ENCODE measurements at places on chromosomes 5 and 9. TPM values are rescaled to one million over a fixed set of nuclear protein-coding genes. Genes with fewer than 3 reads are reported as not detected.

- H3K4me1 ChIP-seq = peaks cover 2% of the 10 kb centered on the region
- no peak overlapping the region for H3K4me3 ChIP-seq
- H3K36me3 ChIP-seq = no peaks in the 10 kb centered on the region
- no peak overlapping the region for H3K27ac ChIP-seq
Measured at GRCh38 chr5:72210888-72211678, 103.8 kb downstream of the MAP1B start.

DNA sequence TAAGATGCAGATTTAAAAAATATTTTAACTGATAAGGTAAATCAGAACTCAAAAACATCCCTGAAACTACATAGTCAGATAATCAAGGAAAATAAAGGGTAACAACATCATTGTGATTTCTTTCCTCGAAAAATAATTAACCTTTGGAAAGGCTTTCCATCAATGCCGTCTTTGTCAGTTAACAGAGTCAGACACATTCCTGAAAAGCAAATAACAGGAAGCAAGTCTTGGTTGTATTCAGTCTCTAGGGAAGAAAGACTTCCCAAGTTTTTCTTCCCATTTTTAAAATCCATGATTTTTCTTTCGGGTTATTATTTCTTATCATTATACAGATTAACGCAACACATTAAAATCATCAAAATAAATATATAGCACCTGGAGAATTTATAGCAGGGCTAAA is 256.4 kb upstream of the CDH6 start:
- H3K27ac ChIP-seq = no peak overlapping the region
- DNase-seq = no peak
- H3K4me3 ChIP-seq = no peak overlapping the region
- H3K36me3 ChIP-seq = no peaks in the 10 kb centered on the region

DNA sequence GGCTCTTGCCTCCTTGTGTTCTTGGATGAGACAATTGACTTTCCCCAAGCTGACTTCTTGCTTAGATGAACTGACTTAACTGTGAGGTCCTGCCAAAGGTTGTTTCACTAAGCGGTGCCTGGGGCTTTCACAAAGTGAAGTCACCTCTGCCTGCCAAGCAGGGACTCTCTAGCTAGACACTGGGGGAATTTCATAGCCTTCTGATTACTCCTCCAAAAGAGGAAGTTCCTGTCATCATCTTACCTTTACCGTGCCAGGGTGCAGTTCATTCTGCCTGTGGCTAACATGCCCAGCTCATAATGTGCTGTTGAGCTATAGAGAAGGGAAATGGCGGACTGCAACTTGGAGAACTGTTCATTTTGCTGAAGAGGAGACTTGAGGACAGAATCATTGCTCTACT is 472.0 kb upstream of the WWC1 start:
- no peaks in the 10 kb centered on the region for H3K27me3 ChIP-seq
- H3K4me3 ChIP-seq = no peak overlapping the region
- no peak for DNase-seq
- H3K4me1 ChIP-seq = no peaks in the 10 kb centered on the region
- H3K36me3 ChIP-seq = no peaks in the 10 kb centered on the region

DNA sequence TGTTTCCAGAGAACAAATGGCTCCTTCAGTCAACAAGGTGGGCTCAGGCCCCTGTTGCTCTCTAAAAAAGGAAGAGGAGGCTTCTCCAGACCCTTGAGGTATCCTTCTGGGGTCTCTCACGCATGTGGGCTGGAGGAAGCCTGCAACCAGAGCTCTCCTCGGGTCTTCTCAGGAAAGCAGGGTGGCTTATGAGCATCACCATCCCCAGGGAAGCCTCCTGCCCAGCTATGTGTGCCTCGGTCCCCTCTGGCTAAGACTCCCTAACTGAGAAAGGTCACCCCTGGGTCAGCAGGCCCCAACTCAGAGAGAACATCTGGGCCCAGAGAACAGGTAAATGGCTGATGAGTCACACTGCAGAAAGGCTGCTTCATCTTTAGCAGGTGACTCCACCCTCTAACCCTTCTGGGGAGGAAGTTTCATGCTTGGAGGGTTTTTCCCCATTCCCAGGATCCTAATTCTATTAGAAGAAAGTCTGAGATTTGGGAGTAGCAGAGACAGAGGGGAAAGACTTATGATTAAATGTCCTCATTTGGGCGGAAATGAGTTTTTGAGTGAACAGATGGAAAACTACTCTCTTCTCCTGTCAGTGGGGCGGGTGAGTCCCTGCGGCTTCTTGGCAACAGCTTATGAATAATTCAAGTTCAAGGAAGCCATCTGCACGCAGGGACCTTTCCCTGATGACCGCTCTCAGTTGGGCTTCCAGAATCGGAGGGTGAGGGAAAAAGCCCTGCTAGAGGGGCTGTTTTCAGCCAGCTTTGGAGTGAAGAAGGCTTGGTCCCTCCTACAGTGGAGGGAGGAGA is 41.9 kb downstream of the TGFBI start:
- no peak overlapping the region for H3K27ac ChIP-seq
- H3K36me3 ChIP-seq = no peaks in the 10 kb centered on the region
- H3K27me3 ChIP-seq = peaks cover 8% of the 10 kb centered on the region
- no peaks in the 10 kb centered on the region for H3K4me1 ChIP-seq

GRCh38 chr9:124258607-124259157 is 933 bp downstream of the NEK6 start:
- H3K27ac ChIP-seq = no peak overlapping the region
- H3K4me1 ChIP-seq = peaks cover 20% of the 10 kb centered on the region
- peak overlapping the region; percentile 90 for H3K4me3 ChIP-seq
- DNase-seq = no peak

DNA sequence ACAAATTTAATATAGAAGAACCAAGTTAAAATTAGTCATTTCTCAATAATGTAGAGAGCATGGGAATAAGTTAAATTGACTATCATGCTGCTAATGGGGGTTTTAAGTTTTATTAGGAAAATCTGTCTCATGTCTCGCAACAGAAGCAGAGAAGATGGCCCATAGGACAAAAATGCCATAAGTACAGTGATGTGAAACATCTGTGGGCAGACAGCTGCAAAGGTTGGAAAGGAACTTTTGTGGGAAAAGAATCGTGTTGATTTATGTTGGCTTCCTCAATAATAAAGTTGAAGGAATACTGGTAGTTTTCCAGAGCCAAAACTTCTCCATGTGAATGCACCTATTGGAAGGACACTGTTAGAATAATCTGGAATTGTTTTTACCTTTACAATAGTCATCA is 44.8 kb downstream of the VCAN start:
- H3K27me3 ChIP-seq = peaks cover 6% of the 10 kb centered on the region
- no peak overlapping the region for H3K4me3 ChIP-seq
- no peaks in the 10 kb centered on the region for H3K36me3 ChIP-seq
- H3K4me1 ChIP-seq = no peaks in the 10 kb centered on the region

GRCh38 chr9:84953797-84954705 is 284.5 kb downstream of the NTRK2 start:
- no peak overlapping the region for H3K27ac ChIP-seq
- peaks cover 35% of the 10 kb centered on the region for H3K27me3 ChIP-seq
- no peaks in the 10 kb centered on the region for H3K36me3 ChIP-seq

EGFL7 gene
- total RNA-seq = 0.36 TPM

DNA sequence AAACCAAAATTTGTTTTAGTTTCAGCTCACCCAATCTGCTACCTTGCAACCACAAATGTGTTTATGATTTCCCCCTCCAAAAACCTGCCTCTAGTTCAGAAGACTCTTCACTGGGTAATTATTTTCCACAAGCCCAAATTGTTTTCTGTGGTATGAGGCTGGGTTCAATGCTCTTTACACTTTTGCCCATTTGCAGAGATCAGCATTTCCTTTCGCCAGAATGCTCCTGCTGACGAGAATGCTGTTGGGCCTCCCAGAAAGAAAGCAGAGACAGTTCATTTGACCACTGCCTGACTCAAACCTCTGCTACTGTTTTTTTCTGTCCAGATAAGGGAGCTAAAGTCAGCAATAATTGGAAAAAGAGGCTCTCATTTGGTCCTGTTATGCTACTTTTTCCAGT is 427.3 kb downstream of the PDE4D start:
- no peak for DNase-seq
- H3K27me3 ChIP-seq = peaks cover 2% of the 10 kb centered on the region
- H3K4me1 ChIP-seq = no peaks in the 10 kb centered on the region
- no peak overlapping the region for H3K27ac ChIP-seq
- H3K4me3 ChIP-seq = no peak overlapping the region

DNA sequence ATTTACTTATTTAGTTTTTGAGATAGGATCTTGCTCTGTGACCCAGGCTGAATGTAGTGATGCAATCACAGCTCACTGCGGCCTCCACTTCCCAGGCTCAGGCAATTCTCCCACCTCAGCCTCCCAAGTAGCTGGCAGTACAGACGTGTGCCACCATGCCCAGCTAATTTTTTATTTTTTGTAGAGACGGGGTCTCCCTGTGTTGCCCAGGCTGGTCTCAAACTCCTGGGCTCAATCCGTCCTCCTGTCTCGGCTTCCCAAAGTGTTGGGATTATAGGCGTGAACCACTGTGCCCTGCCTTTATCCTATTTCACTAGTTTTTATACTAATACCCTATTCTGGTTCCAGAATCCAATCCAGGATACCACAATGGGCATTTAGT is 6.8 kb downstream of the RPS14 start:
- peaks cover 27% of the 10 kb centered on the region for H3K4me1 ChIP-seq
- no peak overlapping the region for H3K4me3 ChIP-seq
- DNase-seq = no peak
- no peak overlapping the region for H3K27ac ChIP-seq
- peaks cover 6% of the 10 kb centered on the region for H3K36me3 ChIP-seq

DNA sequence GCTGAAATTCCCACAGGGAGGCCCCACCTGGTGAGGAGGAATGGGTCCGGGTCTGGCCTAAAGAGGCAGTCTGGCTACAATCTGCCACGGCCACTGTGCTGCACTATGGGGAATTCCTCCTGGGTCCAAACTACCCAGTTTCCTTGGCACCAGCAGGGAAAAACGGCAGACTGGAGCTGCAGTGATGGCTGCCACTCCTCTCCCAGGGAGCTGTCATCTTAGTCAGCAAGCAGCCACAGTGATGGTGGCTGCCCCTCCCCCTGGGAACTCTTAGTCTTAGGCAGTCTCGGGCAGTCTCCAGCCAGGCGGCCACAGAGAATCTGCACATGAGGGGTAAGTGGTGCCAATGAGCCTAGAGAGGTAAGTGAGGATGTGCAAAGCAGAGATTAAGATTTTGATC is 205.8 kb downstream of the TMEM38B start:
- H3K4me3 ChIP-seq = no peak overlapping the region
- H3K27me3 ChIP-seq = peaks cover 3% of the 10 kb centered on the region
- no peaks in the 10 kb centered on the region for H3K4me1 ChIP-seq
- H3K27ac ChIP-seq = no peak overlapping the region

DNA sequence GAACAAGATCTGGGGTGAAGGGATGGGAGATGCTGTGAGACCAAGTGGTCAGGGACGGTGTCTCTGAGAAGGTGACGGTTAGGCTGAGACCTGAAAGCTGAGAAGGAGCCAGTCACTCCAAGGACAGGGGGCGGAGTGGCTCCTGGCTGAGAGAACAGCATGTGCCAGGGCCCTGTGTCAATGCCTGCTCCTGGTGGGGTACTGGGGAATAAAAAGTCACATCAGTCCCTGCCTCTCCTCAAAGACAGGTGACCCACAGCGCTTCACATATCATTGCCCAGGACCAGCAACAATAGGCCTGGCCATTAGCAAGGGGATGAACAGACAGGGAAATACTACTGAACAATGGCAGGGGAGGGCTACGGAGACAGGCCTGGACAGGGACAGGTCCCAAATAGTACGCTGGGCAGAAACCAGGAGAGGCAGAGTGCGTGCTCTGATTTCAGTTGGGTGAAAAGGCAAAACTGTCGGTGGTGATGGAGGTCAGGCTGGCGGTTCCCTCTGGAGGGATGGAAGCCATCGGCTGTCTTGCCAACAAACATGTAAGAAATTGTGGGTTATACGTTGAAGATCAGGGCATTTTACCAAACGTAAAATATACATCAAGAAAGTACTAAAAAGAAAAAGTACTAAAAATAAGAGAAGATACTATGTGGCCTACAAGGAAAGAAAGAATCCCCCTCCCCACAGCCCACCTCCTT is 64.3 kb downstream of the C9orf50 start:
- H3K27ac ChIP-seq = no peak overlapping the region
- DNase-seq = no peak
- H3K4me1 ChIP-seq = peaks cover 9% of the 10 kb centered on the region
- no peaks in the 10 kb centered on the region for H3K27me3 ChIP-seq

GRCh38 chr9:131478421-131478868 is 24.3 kb upstream of the POMT1 start:
- peaks cover 89% of the 10 kb centered on the region for H3K36me3 ChIP-seq
- peaks cover 13% of the 10 kb centered on the region for H3K4me1 ChIP-seq
- peak; percentile 57 for DNase-seq
- H3K4me3 ChIP-seq = no peak overlapping the region
- peak overlapping the region; percentile 89 for H3K27ac ChIP-seq

GRCh38 chr5:1544294-1544961 is 20.7 kb upstream of the LPCAT1 start:
- no peaks in the 10 kb centered on the region for H3K36me3 ChIP-seq
- no peak overlapping the region for H3K27ac ChIP-seq
- no peaks in the 10 kb centered on the region for H3K4me1 ChIP-seq
- H3K27me3 ChIP-seq = no peaks in the 10 kb centered on the region
